ENCODE measurements at places on chromosomes 12 and 14. TPM values are rescaled to one million over a fixed set of nuclear protein-coding genes. Genes with fewer than 3 reads are reported as not detected.

The NAB2 gene
- 39.6 TPM for total RNA-seq

The ASB8 gene
- 33.6 TPM for total RNA-seq

The SYT1 gene
- total RNA-seq, result not detected

The SPIC gene
- not detected for total RNA-seq

The DCN gene
- not detected for total RNA-seq

The TSPAN8 gene
- total RNA-seq, result not detected

The GLS2 gene
- 6.1 TPM for total RNA-seq

The BIN2 gene
- total RNA-seq, result 59.1 TPM

The DLK1 gene
- total RNA-seq, result not detected

The ZNF384 gene
- total RNA-seq, result 55.3 TPM

The DIO2 gene
- not detected for total RNA-seq

The PRIMA1 gene
- not detected for total RNA-seq

The AQP6 gene
- not detected for total RNA-seq

The KCNMB4 gene
- 1.3 TPM for total RNA-seq

The ASCL4 gene
- total RNA-seq, result not detected

The OTUB2 gene
- total RNA-seq, result 2.0 TPM

The HOXC12 gene
- total RNA-seq, result not detected
